Stimulated activated CD4-positive, alpha-beta T cell treated with anti-CD3 and anti-CD28 coated beads, Interleukin-1b, Interleukin-23, amount 100 ng/mL, for 4 hours (primary cell): ENCODE measurements at places on chromosomes 4 and X.

- DNase-seq = no peak
Measured at GRCh38 chrX:67787196-67787595, 243.4 kb downstream of the AR start.

- no peak for DNase-seq
Measured at GRCh38 chrX:24023972-24024669, 2.9 kb downstream of the KLHL15 start.

- DNase-seq = no peak
Measured at GRCh38 chr4:37561803-37562207, 124.4 kb downstream of the RELL1 start.

GRCh38 chr4:52657618-52658501 is 1.2 kb downstream of the USP46 start:
- DNase-seq = no peak

GRCh38 chrX:120549483-120550452 is 11.0 kb downstream of the CUL4B start:
- no peak for DNase-seq

DNA sequence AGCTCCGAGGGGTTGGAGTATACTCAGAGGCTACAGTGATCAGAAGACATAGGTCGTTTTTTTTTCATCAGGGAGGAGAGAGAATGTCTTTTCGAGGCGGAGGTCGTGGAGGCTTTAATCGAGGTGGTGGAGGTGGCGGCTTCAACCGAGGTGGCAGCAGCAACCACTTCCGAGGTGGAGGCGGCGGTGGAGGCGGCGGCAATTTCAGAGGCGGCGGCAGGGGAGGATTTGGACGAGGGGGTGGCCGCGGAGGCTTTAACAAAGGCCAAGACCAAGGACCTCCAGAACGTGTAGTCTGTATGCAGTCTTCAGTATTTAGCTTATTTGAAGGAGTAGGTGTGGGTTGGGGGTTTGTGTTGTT is 500 bp downstream of the GAR1 start:
- peak; percentile 43 for DNase-seq

- DNase-seq = no peak
Measured at GRCh38 chrX:22526339-22526738, 253.6 kb downstream of the CBLL2 start.

- DNase-seq = no peak
Measured at GRCh38 chr4:158201876-158202275, 8.4 kb upstream of the TMEM144 start.

- no peak for DNase-seq
Measured at GRCh38 chrX:11349661-11350337, 56.6 kb downstream of the AMELX start.

- no peak for DNase-seq
Measured at GRCh38 chrX:80014141-80014940, at the start of gene TBX22. TBX22 (plus strand) TSS chrX:80014753; CDS start chrX:80022270, 7,517 bp downstream.

DNA sequence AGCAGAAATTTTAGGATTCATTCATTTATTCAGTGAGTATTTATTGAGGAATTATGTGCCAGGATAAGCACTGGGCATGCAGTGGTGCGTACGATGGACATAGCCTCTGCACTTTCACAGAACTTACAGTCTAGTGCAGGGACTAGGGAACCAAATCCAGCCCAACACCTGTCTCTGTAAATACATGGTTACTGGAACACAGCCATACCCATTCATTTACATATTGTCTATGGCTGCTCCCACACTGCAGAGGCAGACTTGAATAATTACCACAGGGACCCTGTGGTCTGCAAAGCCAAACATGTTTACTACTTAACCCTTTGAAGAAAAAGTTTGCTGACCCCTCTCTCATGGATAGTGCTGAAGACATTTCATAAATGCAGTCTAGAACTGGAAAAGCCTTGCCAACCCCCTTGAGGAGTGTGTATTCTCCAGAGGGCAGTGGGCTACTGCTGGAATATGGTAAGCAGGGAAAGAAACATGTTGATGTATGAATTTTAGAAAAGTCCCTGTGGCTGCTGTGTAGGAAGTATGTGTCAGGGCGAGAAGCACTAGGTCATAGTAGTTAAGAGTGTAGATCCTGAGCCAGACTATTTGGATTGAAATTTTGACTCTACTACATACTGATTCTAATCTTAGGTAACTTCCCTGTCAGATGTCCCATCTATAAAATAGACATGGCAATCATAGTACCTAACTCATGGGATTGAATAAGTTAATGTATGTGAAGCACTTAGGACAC is 75.5 kb downstream of the GALNT7 start:
- no peak for DNase-seq

DNA sequence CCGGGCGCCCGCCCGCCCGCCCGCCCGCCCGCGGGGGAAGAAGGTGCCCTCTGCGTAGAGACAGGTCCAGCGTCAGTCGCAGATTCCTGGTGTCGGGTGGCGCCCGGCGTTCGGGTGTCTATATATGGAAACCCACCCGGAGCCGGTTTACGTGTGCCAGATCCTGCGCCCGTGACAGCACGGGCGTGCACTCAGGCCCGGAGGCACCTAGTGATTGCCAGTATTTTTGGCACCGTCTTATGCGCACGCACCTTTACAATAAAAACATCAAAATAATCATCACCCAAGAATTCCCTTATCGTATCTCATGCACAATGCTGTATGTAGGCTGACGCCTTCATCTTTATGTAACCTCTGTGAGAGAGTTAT is 519 bp downstream of the SLC25A4 start:
- peak; percentile 11 for DNase-seq

GRCh38 chrX:9591496-9591895 is 126.6 kb downstream of the TBL1X start:
- no peak for DNase-seq

GRCh38 chr4:141614878-141615586 is 21.4 kb upstream of the IL15 start:
- no peak for DNase-seq

DNA sequence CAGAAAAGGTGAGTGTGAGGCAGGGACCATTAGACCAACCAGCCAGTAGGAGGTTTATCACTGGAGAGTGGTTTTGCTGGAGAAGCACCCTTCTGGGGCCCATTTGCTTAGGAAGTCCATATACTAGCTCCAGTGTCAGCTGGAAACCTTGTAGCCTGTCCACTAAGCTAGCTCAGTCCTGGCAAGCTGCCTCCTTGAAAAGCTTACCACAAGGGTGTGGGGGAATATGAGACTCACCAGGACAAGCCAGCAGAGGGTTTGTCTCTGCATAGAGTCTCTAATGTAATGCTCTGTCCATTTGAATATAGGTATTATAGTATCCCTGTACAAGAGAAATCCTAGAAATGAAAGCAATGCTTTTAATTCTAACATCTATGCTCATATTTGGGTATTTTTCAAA is 86.3 kb downstream of the FBXL5 start:
- DNase-seq = no peak

- no peak for DNase-seq
Measured at GRCh38 chr4:89312066-89312465, 4.5 kb upstream of the GPRIN3 start.

DNA sequence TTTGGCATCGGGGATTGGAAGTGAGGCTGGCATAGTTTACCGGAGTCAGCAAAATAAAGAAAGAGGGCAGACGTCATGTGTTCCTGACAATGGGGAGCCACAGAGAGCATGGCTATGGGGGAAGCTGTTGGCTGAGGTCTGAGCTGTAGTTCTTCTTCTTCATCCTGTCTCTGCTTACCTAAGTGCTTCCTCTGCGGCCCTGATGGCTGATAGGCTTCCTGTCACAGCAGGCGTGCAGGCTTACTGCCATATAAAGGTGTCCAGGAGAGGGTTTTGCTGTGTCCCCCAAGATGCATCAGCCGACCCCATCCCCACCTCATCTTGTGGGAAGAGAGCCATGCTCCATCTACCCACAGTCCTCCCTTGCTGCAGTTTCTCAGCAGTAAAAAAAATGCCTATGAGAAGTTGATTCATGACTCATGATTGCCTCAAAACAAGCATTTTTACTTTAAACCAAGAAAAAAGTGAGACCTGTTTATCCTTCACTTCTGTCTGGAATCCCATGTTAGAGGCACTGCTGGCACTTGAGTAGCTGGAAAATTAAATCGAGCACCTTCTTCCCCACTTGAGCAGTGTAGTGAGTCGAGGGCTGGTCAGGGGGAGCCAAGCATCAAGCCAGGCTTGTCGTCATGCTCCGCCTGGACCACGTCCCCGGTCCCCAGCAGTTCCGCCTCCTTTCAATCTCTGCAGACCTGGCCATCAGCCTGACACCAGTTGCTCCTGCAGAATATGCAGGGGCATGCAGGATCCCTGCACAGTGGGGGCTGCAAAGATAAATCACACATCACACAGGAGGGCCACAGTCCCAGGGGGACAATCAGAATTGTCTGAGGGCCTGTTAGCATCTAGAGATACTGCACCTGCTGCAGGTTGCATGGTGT is 237.8 kb downstream of the EVC2 start:
- DNase-seq = no peak

DNA sequence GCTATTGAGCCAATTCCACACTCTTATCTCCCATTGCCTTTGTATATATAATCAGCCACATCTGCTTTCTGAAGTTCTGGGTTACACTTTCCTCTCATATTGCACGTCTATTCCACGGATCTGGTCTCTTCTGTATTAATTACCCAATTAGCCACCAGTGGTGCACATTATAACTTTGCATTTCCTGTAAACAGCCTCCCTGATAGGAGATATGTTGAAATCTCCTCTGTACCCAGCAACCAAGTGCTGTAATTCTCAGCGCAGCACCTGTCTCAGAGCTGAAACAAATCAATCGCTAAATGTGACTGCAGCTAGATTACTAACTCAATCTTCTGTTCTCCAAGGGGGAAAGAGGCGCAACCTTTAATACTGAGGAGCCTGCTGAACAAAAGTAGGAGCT is 326.4 kb downstream of the SLITRK2 start:
- DNase-seq = no peak

DNA sequence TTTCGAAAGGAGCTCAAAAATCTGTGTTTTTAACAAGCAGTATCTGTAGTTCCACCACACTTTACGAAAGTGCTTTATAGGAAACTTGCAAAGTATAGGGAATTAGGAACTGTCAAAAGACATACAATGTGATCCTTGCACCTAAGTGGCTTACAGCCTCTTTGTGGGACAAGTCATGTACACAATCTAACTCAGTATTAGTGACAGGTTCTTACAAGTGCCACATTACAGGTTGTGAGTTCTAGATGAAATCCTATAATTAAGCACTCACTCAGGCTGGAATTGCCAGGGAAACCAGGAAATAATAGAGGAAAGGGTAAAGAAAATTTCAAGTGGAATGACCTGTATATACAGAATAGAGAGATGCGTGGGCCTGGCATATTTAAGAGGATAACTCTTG is 567.3 kb upstream of the ATOH1 start:
- DNase-seq = no peak

DNA sequence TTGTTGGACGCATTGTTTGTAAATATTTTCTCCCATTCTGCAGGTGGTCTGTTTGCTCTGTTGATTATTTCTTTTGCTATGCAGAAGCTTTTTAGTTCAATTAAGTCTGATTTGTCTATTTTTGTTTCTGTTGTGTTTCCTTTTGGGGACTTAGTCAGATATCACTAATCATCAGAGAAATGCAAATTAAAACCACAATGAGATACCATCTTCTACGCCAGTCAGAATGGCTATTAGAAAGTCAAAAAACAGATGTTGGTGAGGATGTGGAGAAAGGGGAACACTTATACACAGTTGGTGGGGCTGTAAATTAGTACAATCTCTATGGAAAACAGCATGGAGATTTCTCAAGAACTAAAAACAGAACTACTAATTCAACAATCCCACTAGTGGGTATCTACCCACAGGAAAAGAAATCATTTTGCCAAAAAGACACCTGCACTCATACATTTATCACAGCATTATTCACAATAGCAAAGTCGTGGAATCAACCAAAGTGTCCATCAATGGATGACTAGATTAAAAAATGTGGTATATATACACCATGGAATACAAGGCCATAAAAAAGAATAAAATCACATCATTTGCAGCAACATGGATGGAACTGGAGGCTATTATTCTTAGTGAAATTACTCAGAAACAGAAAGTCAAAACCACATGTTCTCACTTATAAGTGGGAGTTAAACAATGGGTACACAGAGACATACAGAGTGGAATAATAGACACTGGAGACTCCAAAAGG is 8.1 kb downstream of the COQ2 start:
- DNase-seq = no peak

DNA sequence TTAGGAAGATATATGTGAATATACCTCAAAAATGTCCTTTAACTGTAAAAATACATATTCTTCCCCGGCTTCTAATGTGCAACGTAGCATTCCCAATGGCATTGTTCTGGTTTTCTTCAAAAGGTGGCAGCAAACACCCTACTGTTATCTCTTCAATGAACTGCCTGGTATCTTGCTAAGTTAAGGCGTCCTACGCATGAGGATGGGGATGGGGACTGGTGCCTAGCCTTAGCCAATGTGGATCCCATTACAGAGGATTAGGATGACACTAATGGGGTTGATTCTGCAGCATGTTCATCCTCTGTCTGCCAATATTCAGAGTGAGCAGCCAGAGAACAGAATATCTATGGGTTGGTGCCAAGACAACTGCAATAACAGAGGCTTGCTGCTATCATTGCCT is 334.9 kb upstream of the ADGRL3 start:
- DNase-seq = no peak

DNA sequence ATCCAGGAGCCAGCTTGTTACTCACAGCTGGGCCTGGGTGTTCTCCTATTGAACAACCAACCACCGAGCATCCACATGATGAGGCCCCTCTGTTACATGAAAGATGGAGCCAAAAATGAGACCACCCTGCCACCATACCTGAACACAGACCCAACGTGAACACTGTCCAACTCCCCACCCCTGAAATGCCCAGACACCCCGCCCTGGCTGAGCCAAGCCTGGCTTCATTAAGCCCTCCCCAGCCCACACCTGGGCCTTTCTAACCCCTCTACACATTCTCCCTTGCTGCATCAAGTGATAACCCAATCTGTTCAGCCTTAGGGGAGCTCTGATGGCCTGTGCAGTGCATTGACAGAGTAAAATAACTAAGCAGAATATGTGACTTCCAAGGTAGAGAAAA is 80.7 kb downstream of the EVC start:
- no peak for DNase-seq

DNA sequence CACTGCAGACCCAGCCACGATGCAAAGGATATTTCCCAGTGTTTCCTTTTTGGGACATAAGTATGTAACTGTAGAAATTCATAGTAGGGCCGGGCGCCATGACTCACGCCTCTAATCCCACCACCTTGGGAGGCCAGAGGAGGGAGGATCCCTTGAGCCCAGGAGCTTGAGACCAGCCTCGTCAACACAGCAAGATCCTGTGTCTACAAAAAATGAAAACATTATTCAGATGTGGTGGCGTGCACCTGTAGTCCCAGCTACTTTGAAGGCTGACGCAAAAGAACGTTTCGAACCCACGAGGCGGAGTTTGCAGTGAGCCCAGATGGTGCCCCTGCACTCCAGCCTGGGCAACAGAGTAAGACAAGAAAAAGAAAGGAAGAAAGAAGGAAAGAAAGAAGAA is 49.2 kb downstream of the CRLF2 start:
- no peak for DNase-seq

- no peak for DNase-seq
Measured at GRCh38 chr4:183129675-183130074, 30.6 kb downstream of the WWC2 start.

- no peak for DNase-seq
Measured at GRCh38 chr4:185683222-185683621, 128.8 kb downstream of the SORBS2 start.
